ENCODE measurements at places on chromosomes 16 and 17.

GRCh38 chr16:87853411-87854052, 15.8 kb downstream of the SLC7A5 start:
- peak; percentile 54 for DNase-seq

DNA sequence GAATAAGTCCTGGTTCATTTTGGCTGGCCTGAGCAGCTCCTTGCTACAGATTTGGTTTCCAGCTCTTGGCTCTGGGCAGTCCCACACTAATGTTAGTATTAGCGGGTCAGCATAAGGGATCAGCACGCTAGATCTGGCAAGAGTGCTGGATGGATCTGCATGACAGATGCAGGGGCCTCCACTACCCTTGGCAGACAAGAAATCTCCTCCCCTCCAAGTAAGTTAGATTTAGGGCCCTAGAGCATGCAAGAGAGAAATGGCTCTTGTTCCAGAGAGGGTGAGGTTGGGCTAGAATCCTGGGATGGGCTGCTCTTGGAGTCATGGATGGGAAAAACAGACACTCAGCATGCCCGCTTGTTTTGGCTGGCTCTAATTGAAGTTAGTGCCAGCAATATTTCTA, 414.3 kb downstream of the RBFOX1 start:
- DNase-seq, result no peak

GRCh38 chr16:30054959-30055553, 10.5 kb upstream of the ALDOA start:
- peak; percentile 9 for DNase-seq

GRCh38 chr16:59634951-59635350, 900.8 kb upstream of the GOT2 start:
- DNase-seq, result no peak

DNA sequence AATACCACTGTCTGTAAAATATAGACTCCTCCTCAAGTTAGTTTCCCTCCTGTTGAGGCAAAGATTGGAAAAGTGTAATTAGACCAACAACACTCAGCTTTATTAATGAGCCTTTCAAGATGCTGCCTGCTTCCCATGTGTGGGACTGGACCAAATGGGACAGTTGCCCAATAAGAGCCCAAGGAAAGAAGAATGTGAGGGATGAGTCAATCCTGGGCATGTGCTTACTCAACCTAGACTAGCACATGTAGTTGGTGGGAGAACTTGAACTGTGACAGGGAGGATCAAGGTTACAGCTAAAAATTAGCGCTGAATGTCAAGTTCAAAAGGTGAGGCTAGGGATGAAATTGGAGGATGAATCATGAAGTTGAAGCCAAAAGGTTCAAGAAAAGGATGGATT, 435.5 kb downstream of the CA10 start:
- DNase-seq, result no peak

GRCh38 chr17:50188531-50188920, 12.9 kb downstream of the COL1A1 start:
- DNase-seq, result no peak

- no peak for DNase-seq
Observed at GRCh38 chr17:56157845-56158244, 4.6 kb downstream of the ANKFN1 start.

DNA sequence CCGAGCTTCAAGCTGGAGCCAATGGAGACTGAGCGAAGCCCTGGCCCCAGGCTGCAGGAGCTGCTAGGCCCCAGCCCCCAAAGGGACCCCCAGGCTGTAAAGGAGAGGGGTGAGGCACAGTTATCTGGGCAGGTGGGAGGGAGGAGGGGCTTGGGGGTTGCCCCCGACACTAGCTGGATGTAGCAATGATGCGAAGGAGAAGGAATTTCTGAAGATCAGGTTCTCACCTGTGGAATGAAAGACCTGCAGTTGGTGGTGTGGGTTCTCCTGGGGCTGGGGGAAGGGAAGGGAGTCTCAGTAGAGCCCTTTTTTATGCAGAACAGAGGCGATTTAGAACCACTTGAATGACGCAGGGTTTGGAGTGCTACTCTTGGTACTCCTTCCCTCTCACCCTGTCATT, 1.8 kb downstream of the ZNF263 start:
- no peak for DNase-seq

DNA sequence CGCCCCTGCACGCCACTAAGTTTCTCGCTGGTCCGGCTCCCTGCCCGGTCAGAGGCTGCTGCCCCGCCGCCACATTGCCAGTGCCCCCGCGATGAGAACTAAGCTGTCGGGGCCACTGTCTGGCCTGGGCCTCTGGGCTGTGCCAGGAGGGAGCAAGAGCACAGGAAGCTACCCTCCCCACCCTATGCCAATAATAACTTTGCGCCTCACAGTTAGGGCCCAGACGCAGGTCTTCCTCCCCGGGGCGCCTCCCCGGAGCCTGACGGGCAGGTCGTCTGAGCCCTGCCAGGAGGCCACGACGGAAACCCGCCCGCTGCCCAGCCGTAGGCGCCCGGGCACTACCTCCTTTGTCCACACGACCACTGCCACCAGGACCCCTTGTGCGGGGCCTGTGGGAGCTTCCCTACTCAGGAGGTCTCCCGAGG, 1.5 kb downstream of the ZFPM1 start:
- no peak for DNase-seq

DNA sequence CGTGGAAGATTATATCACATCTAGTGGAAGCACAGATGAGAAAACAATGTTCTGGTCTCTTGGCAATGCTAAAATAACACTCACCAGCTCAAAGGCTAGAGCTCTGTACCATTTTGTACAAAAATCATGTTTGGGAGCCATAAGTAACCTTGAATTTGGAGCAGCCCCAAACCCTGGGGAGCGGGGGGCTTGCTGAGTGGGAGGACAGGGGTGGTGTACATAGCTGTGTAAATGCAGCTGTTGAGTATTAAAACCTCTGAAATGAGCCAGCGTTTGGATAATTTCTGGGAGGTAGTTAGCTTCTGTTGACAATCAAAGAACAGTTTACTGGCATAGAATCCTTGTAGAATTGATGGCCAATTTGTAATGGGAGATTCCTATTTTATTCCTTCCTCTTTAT, 4.3 kb downstream of the MYH8 start:
- DNase-seq, result no peak

Measured in effector CD8-positive, alpha-beta T cell (primary cell).